NCI-H1105 (cell line): ENCODE measurements at places on chromosomes 12 and 14.
A peak's percentile ranks its signal among the peaks of the same experiment; 100 is the strongest.

GRCh38 chr12:64672925-64673409 lies 62.7 kb downstream of the RASSF3 start:
- peak; percentile 45 for DNase-seq

DNA sequence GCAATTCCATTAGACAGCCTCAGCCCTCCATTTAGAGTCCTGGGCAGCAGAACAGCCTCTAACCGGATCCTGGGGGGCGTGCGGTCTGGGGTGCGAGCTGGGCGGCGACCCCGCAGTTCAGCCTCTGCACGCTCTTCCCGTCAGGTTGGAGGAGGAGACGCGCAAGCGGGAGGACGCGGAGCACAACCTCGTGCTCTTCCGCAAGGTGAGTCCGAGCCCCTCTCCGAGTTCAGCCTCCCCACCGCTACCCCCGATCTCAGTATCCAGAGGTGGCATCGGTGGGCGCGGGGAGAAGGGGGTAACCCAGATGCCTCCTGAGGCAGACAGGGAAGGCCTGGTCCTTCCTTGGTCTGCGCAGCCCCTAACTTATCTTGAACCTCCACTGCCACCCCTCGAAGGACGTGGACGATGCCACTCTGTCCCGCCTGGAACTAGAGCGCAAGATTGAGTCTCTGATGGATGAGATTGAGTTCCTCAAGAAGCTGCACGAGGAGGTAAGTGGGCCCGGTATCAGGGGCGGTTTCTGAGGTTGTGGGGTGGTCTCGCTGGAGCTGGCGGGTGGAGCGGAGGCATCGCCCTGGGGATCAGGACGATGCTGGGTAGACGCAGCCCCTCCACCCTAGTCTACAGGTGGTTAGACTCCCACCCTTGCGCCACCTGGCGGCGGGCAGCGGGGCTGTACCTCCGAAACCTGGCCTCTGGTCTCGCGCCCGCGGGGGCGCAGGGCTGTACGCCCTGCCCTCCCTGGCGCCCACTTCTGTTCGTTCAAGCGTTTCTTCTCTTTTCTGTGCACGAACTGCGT lies 1.3 kb downstream of the PRPH start:
- DNase-seq: peak; percentile 35

DNA sequence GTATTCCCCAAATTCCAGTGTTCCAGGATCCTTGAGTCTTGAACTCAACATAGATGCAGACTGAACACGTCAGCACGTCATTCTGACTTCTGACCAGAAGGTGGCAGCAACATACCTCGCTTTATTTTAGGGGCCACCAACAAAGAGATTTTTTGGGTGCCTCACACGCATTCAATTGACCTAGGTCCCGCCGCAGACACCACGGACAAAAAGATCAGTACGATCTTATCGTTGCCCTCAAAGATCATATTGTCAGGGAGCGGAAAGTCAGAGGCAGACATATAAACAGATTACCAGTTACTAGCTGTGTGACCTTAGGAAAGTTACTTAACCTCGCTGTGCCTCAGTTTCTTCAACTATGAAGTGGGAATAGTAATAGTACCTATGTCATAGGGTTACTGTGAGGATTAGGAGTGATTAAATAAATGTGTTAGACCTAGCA lies 6.5 kb upstream of the PRPH start:
- DNase-seq: no peak

- no peak for DNase-seq
Measured at GRCh38 chr12:15407025-15407424, 84.7 kb downstream of the PTPRO start.

GRCh38 chr14:92753250-92753649 lies 4.8 kb upstream of the LGMN start:
- no peak for DNase-seq
